ENCODE measurements at places on chromosomes 12 and 14.

- no peak for DNase-seq
These were observed 56.0 kb downstream of the SYNE2 start for GRCh38 chr14:63908667-63909264.

GRCh38 chr12:50110127-50110761 is 1.8 kb upstream of the COX14 start:
- no peak for DNase-seq

DNA sequence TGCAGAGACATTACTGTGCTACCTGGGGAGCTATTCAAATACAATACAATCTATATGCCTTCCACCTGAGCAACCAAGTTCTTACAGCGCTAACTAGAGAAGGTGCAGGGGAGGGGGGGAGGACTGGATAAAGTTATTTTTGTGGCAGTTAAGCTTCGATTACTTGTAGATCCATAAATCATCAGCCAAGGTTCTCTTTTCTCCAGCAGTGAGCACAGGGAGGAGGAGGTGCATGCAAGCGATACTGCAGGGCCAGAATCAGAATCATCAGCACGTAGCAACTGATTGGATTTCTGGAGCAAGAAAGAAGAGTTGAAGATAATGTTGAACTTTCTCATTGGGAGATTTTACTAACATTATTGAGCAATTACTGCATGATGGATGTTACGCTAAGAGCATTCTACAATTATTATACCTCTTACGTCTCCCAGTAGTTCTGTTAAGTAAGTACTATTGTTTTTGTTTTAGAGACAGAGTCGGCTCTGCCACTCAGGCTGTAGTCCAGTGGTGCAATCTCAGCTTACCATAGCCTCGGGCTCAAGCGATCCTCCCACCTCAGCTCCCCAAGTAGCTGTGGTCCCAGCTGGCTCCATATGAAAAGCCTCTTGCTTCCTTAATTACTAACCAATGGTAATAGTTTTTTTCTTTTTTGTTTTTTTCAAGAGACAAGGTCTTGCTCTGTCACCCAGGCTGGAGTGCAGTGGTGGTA is 74.6 kb upstream of the EEA1 start:
- no peak for DNase-seq

GRCh38 chr12:452667-453210 is 7.0 kb upstream of the B4GALNT3 start:
- no peak for DNase-seq

- no peak for DNase-seq
These were observed 63.6 kb downstream of the SLC4A8 start for GRCh38 chr12:51488281-51488680.

GRCh38 chr12:97951239-97951638 is 488.6 kb downstream of the RMST start:
- DNase-seq = no peak

DNA sequence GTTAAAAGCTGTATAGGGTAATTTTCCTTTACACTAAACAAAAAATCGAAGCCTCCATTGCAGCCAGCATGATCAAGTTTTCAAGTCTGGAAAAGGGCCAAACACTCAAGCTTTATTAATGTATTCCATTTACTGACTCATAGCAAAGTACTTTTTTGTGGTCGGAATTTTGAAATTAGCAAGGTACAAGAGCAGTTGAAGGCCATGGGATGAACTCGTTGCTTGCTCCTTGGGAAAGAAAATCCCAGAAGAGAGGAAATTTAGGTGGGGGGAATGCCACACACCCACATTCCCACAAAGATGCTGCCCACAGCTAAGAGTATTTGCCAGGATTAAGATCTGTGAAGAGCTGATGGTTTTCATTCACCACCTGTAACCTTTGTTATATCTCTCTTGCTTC is 333.7 kb downstream of the EGLN3 start:
- no peak for DNase-seq
